Spleen (tissue), 13 donors: ENCODE measurements at places on chromosomes 5 and 9.

DNA sequence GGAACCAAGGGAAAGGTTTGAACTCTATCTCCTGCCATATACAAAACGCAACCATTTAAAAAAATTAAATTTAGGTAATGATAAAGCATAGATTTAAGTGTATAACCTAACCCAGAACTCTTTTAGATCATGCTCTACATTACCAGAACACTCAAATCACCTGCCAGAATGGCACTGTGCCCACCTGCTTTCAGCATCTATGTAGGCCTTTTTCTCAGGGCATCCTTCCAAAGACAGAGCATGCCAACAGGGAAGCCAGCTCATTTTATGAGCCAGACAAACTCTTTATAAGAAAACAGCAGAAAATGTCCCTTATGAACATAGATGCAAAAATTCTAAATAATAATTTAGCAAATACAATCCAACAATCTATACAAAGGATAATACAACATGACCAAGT lies 47.9 kb upstream of the SMAD5 start:
- DNase-seq: no peak

DNA sequence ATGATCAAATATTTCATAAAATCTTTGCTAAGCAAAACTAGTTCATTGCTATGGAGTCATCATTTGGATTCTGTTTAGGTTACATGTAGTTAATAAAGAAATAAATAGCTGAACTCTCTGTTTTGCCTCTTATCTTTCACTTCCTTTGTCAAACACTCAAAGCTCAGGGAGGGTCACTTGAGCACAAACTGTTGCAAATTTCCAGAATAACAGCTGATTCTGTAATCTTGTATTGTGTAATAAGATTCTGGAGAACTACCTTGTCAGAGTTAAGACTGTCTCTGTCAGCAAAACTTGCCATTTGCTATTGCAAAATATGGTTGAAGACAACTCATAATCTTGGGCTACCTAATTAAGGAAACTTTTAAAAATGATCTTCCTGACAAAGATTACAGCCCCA lies 182.0 kb upstream of the MOCS2 start:
- no peak for DNase-seq

DNA sequence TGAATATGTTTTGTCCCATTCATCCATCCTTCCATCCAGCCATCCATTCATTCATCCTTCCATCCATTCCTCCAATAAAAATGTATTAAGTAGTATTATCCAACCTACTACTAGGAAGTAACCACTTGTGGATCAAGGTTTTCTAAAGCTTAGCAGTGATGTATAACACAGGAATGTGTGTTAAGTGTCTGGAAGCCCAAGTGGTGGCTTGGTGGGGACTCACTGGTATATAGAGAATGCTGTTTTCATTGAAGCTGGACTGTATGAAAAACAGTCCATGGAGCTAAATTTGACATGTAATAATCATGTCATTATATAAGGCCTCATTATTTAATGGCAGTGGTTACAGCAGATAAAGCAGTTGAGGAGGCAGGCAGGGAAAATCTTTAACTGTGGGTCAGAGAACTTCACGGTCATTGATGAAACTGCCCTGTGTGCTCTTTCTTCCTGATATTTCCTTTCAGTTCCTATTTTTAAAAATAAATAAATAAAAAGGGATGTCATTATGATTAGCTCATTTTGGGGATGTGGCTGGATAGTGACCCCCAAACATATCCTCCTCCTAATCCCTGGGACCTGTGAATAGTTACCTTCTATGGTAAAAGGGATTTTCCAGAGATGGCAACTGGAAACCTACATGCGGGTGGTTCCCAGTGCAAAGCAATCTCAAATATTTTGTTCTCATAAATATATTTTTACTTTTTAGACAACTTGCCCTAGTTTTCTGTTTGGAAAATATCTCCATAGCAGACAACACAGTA lies 82.3 kb downstream of the DAPK1 start:
- DNase-seq: no peak

DNA sequence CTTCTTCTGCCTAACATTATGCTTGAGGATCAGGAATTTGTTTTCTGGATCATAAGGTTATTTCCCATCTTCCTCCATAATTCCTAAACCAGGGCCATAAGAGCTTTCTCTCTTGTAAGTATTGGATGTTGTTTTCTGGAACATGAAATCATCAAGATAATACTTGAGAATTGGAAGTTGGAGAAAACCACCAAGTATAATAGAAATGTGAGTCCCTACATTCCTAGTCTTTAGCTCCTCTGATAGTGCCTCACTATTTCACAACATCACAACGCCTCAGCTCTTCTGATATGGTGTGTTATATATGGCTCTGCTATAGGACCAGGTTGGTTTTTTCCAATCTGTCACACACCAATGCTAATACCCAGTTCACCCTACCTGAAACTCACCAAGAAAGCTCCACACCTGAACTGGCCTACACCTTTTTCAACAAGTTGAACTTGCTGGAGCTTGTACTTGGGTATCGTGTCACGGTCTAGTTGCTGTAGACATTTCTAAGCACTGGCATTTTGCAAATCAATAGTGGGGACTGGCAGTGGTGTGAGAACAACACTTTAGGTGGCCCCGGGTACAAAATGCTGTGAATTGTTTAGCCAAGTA lies 141.1 kb downstream of the ACTBL2 start:
- no peak for DNase-seq

DNA sequence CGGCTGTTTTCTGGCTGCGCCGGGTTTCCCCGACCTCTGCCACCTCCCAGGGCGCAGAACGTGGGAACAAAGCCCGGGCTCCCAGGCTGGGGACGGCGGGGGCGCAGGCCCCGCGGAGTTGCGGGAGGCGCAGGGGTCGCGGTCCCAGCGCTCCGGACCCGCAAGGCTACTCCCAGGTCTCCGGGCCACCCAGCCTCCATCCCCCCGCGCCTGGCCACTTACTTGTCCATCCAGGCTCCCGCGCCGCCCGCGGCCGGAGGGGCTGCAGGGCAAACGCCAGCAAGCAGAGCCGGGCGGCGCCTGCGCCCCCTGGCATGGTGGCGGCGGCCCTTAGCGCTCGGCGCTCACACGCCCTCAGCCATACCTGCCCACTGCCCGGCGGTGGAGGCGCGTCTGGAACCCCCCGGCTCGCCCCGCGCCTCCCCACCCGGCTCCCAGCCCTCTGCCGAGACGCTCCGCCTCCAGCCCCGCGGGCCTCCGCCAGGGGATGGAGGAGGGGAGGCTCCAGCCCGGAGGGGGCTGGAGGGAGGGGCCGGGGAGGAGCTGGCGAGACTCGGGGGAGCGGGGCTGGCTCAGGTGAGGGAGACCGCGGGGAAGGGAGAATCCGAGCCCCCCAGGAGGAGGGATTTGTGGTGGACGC lies at the start of gene ADAM19:
ADAM19 (minus strand) TSS at position 395 of the 640 bp plus-strand sequence; CDS start at position 316, 79 bp downstream.
- peak; percentile 92 for DNase-seq

- no peak for DNase-seq
Observed at GRCh38 chr9:84736081-84736480, 66.6 kb downstream of the NTRK2 start.

DNA sequence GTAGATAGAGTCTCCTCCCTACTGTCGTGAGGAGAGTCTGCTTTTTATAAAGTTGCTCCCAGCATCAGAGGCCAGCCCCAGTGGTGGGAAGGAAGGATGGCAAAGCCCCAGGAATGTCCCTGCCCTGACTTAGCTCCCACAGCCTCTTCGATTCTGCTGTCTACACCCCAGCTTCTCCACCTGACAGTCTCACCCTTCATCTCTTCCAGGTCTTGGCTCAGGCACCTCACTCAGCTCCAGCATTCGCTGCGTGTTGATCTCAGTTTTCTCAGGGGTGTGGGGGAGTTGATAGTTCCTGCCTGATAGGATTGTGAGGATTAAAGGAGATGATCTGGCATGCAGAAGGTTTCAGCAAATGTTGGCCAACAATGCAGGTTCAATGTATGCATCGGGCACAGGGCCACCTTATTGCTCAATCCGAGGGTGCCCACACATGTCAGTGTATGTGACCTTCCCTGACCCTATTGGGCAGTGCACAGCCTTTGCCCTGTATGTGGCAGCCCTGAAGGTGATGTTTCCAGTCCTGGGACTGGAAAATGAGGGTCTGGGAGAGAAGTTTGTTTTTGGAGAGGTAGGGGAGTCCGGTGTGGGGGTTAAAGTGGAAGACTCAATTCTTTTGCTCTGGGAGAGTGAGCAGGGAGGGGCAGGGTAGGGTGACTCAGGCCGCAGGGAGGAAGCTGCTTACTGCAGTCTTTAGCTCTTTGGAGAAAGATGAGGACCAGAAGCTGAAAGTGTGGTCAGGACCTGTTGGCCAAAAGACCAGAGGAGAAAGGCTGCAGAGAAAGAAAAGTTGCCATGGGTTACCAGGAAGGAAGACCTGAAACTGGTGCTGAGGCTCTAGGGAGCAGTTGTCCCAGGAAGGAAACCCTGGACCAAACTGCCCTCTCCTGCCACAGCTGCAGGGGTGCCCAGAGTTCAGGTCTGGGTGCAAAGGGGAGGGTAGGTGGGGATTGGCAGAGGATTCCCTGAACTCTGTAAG lies 153.2 kb downstream of the MACROH2A1 start:
- DNase-seq: no peak

GRCh38 chr5:40569546-40570270 lies 110.0 kb upstream of the PTGER4 start:
- DNase-seq: no peak

GRCh38 chr9:98295824-98296223 lies 40.4 kb upstream of the TBC1D2 start:
- DNase-seq: no peak

- DNase-seq: no peak
Observed at GRCh38 chr5:67173959-67174358, 22.6 kb downstream of the CD180 start.

DNA sequence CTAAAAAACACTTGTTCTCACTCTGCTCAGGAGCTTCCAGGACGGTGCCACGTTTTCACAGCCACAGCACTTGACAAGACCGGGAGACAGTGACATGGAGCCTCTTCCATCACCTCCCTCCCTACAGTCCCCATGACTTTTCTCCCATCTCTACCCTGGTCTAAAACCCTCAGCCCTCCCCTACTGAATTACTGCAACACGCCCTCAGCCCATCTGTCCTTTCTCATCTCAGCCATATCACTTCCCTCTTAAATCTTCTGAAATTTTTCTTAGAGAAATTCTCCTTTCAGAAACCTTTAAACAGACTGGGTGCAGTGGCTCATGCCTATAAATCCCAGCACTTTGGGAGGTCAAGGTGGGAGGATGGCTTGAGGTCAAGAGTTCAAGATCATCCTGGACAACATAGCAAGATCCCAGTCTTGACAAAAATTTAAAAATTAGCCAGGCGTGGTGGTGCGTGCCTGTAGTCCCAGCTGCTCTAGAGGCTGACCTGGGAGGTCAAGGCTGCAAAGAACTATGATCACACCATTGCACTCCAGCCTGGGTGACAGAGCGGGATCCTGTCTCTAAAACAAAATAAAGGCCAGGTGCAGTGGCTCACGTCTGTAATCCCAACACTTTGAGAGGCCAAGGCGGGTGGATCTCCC lies 125.8 kb downstream of the MYO10 start:
- no peak for DNase-seq

DNA sequence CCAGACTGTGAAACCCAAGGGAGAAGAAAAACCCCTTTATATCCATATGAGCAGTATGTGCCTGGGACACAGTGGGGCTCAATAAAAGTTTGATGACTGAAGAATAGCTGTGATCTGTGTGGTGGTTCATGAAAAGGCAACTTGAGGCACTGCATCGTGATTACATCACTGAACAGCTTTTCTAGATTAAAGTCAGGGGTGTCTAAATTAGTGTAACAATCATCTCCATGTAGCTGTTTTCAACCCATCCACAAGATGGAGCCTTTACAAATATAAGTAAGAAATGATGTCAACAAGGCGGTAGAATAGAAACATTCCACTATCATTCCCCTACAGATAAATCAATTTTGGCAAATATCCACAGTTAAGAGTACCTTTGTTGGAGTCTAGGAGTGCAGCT lies 55.5 kb downstream of the PRRC1 start:
- DNase-seq: no peak

DNA sequence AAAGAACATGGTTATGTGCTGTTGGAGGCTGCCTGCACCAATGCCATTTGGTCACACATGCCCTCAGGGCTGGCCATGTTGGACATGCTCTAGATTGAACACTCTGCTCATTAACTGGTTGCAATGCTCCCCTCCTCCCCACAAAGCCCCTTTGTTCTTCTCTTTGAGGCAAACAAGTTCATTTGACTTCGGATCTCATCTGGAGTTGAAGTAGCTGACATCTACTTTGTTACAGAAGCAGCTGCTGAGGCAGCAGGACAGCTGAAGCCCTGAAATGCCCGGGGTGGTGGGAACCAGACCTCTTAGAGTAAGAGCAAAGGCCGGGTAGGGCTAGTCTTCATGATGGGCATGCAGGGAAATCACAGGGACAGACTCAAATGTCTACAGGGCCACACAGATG lies 123.5 kb downstream of the APBA1 start:
- DNase-seq: no peak

- no peak for DNase-seq
Observed at GRCh38 chr5:14672484-14673394, 8.2 kb downstream of the OTULIN start.

DNA sequence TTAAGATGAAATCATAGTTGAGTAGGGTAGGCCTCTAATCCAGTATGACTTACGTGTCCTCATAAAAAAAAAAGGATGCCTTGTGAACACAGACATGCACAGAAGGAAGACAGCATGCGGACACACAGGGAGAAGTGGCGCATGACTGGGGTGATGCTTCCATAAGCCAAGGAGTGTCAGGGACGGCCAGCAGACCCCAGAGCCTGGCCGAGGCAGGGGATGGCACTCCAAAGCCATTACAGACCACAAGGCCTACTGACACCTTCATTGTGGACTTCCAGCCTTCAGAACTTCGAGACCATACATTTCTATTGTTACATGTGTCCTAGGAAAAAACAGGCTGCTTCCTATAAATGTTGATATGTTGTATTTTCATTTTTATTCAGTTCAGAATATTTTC lies 19.9 kb downstream of the EHMT1 start:
- peak; percentile 20 for DNase-seq

GRCh38 chr5:67971971-67972821 lies 243.4 kb upstream of the PIK3R1 start:
- no peak for DNase-seq

GRCh38 chr5:133962801-133963476 lies 5.5 kb downstream of the C5orf15 start:
- no peak for DNase-seq
